ENCODE measurements at places on chromosomes 7 and 10. TPM values are rescaled to one million over a fixed set of nuclear protein-coding genes. Genes with fewer than 3 reads are reported as not detected.

Gene KCNH2
- total RNA-seq = 71.7 TPM

Gene SPDYE6
- not detected for total RNA-seq

Gene TMEM60
- 15.9 TPM for total RNA-seq

Gene IDI2
- not detected for total RNA-seq

Gene CTBP2
- total RNA-seq = 69.7 TPM

Gene SSMEM1
- not detected for total RNA-seq

Gene C10orf67
- not detected for total RNA-seq

Gene PLXDC2
- total RNA-seq = 38.3 TPM
